Naive B cell (primary cell): ENCODE measurements at places on chromosomes 2 and 18. TPM values are rescaled to one million over a fixed set of nuclear protein-coding genes. Genes with fewer than 3 reads are reported as not detected.

The TMEM247 gene
- not detected for polyA plus RNA-seq

The CYP20A1 gene
- 19.9 TPM for polyA plus RNA-seq

DNA sequence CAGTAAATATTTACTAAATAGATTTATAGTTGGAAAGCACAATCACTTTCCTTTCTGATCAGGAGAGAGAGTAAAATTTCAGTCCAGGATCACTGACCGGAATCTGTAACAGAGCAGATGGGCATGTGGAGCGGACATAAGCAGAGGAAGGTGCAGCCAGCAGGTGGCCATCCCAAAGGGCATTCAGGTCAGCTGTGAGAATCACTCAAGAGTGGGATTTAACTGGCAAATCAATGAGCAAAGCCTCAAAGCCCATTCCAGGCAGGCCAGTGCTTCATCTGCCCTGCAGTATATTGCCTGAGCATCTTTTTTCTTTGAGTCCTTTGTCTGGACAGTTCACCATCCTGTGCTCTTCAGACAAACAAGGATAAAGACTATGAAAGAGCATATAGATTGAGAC is 166.4 kb upstream of the SLC14A2 start:
- no peak for DNase-seq
- no peak overlapping the region for H3K4me3 ChIP-seq
- H3K27ac ChIP-seq: no peak overlapping the region
- peaks cover 38% of the 10 kb centered on the region for H3K27me3 ChIP-seq

The ACVR1 gene
- 1.2 TPM for polyA plus RNA-seq

The NCK2 gene
- 74.7 TPM for polyA plus RNA-seq

DNA sequence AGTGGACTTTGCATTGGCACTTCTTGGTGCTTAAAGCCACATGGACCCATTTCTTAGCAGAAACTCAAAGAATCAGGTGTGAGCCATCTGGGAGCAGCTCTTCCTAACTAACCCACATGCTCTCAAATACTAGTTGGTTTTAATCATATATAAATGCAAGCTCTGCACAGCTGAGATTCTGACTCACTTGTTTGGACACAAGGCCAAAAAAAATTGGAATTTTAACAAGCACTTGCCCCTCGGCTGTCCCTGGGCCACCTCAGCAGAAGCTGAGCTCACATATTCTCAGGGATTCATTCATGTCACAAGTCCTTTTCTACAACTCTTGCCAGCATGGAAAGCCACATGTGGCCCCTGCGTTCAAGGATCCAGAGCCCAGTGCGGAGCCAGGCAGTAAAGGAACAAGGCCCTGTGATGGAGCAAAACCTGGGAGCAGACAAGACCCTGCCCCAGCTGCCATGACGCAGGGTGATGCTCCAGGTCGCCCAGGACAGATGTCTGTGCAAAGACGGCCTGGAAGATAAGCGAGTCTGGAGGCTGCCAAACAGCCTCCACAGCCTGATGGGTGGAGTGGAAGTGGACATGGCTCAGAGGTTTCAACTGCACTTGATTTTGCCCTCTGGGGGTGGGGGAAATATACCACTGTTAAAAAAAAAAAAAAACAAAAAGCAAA is 266.5 kb downstream of the EIPR1 start:
- H3K27me3 ChIP-seq: no peaks in the 10 kb centered on the region
- no peak for DNase-seq
- no peaks in the 10 kb centered on the region for H3K36me3 ChIP-seq
- no peak overlapping the region for H3K27ac ChIP-seq
- peaks cover 3% of the 10 kb centered on the region for H3K4me1 ChIP-seq
- H3K4me3 ChIP-seq: no peak overlapping the region

- H3K36me3 ChIP-seq: no peaks in the 10 kb centered on the region
- H3K4me1 ChIP-seq: peaks cover 4% of the 10 kb centered on the region
- no peak for DNase-seq
- no peaks in the 10 kb centered on the region for H3K27me3 ChIP-seq
Observed at GRCh38 chr18:3212657-3213056, 7.1 kb downstream of the MYOM1 start.
